Panc1 (cell line): ENCODE measurements at places on chromosomes 13 and 19. TPM values are rescaled to one million over a fixed set of nuclear protein-coding genes. Genes with fewer than 3 reads are reported as not detected.

DNA sequence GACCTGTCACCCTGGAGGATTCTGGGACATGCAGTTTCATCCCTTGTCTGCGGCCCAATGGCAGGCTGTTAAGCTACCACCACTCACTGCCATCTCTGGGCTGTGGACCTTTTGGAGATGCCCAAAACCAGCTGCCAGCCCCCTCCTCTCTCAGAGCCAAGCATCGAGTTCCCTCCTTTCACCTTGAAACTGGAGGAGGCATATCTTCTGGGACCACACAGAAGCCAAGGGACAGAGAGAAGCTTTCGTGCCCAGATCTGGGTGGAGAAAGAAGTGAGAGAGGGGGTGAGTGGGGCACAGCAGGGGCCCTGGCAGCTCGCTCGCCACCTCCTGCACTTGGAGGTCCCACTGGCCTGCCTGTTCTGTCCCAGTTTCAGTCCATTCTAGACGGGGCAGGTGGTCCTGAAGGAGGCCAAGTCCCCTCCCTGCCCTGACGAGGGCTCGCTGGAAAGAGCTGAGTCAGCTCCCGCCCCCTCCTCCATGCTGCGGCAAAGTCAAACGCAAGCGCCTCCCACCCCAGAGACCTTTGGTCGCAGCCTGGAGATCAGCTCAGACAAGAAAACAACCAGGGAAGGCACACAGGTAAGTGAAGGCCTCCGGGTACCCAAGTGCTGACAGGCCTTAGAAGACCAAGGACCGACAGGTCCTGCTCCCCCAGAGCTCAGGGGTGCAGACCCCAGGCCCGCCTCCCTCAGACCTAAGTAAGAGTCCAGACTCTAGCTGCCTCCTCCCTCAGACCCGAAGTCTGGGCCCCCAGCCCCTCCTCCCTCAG lies 3.8 kb downstream of the BCAT2 start:
- H3K27ac ChIP-seq = no peak overlapping the region
- no peaks in the 10 kb centered on the region for H3K27me3 ChIP-seq
- H3K4me1 ChIP-seq = no peaks in the 10 kb centered on the region; the same call in 1 of the 2 replicates
- peaks cover 2% of the 10 kb centered on the region; the same call in 1 of the 2 replicates for H3K36me3 ChIP-seq
- no peak for DNase-seq
- H3K4me3 ChIP-seq = no peak overlapping the region

- no peaks in the 10 kb centered on the region for H3K4me1 ChIP-seq
- DNase-seq = no peak
- H3K27me3 ChIP-seq = no peaks in the 10 kb centered on the region
- no peak within 1 kb of the TSS for H3K27ac ChIP-seq
These were observed at the start of gene ZNF135 for GRCh38 chr19:58059003-58059670. Gene ZNF135, plus strand, starts transcription at chr19:58059282. Its CDS starts 721 bp downstream, at chr19:58060003.

Gene SERPINE3
- not detected for total RNA-seq

Gene DAND5
- 0.54 TPM for total RNA-seq

Gene RNASEH2B
- 37.8 TPM for total RNA-seq

Gene JSRP1
- total RNA-seq = 0.51 TPM

Gene ANO8
- 13.5 TPM for total RNA-seq
